Caco-2 (cell line): ENCODE measurements at places on chromosomes 7 and 10. TPM values are rescaled to one million over a fixed set of nuclear protein-coding genes. Genes with fewer than 3 reads are reported as not detected.

SFTPA1 gene
- total RNA-seq: not detected in 2 replicates

JMJD1C gene
- 89.7 and 95.7 TPM in 2 replicates for total RNA-seq

PNLIPRP1 gene
- not detected in 2 replicates for total RNA-seq

DKK1 gene
- total RNA-seq: 1,709 and 1,866 TPM in 2 replicates

GLI3 gene
- total RNA-seq: 1.00 and 1.1 TPM in 2 replicates

TEX47 gene
- not detected in 2 replicates for total RNA-seq

SH2D4B gene
- 0.09 and 0.23 TPM in 2 replicates for total RNA-seq

SRRM3 gene
- 0.86 and 1.7 TPM in 2 replicates for total RNA-seq

LMOD2 gene
- total RNA-seq: not detected in 2 replicates

ADARB2 gene
- 0.27 and 0.42 TPM in 2 replicates for total RNA-seq

HOXA6 gene
- total RNA-seq: 5.6 and 8.1 TPM in 2 replicates

HMX3 gene
- total RNA-seq: not detected in 2 replicates

LDB3 gene
- total RNA-seq: 0.09 TPM in 1 of 2 replicates, not detected in the other

ECHDC3 gene
- 27.9 and 30.1 TPM in 2 replicates for total RNA-seq
